Activated CD4-positive, alpha-beta T cell treated with anti-CD3 and anti-CD28 coated beads, Interleukin-2, amount 50 U/mL, for 4 hours (primary cell): ENCODE measurements at places on chromosomes 16 and 17.

GRCh38 chr17:65355246-65355645 lies 206.2 kb downstream of the AXIN2 start:
- no peak for DNase-seq

GRCh38 chr17:69607162-69607834 lies 192.8 kb downstream of the MAP2K6 start:
- DNase-seq = no peak

GRCh38 chr16:23944381-23944780 lies 108.6 kb downstream of the PRKCB start:
- DNase-seq = no peak

- DNase-seq = no peak
These were observed 25.5 kb upstream of the TBX4 start for GRCh38 chr17:61426482-61427304.

GRCh38 chr17:21467739-21468490 lies 91.8 kb downstream of the KCNJ12 start:
- no peak for DNase-seq

GRCh38 chr16:67537636-67538591 lies 9.3 kb downstream of the RIPOR1 start:
- DNase-seq = peak; percentile 49

GRCh38 chr16:72302332-72302731 lies 130.4 kb upstream of the PMFBP1 start:
- DNase-seq = no peak

- DNase-seq = no peak
These were observed 100.0 kb downstream of the WWOX start for GRCh38 chr16:78199325-78200022.

GRCh38 chr17:382644-383533 lies 30.3 kb upstream of the RPH3AL start:
- DNase-seq = no peak

GRCh38 chr17:8818654-8819330 lies 19.6 kb upstream of the MFSD6L start:
- DNase-seq = no peak

- DNase-seq = no peak
These were observed 502.6 kb downstream of the TMEM114 start for GRCh38 chr16:8087597-8088289.

DNA sequence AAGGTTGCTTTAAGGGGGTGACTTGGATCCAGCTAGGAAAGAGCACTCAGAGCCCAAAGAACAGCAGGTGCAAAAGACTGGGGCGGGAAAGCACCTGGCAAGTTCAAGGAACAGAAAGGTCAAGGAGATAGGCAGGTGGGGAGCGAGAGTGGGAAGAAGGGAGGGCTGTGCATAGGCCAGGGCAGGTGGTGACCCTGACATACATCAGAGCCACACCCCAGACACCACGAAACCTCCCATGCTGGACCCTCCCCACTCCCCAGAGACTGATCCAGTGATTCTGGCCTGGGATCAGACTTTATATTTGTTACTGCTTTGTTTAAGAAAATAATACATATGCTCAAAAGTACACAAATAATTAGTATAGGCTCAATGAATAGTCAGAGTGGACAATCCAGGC lies 48.5 kb upstream of the RBFOX3 start:
- DNase-seq = no peak
